ENCODE measurements at places on chromosomes 2 and 18.

GRCh38 chr18:12478269-12479047, 70.7 kb downstream of the PRELID3A start:
- DNase-seq, result no peak

GRCh38 chr2:239723486-239724193, 301.5 kb downstream of the NDUFA10 start:
- DNase-seq, result no peak

DNA sequence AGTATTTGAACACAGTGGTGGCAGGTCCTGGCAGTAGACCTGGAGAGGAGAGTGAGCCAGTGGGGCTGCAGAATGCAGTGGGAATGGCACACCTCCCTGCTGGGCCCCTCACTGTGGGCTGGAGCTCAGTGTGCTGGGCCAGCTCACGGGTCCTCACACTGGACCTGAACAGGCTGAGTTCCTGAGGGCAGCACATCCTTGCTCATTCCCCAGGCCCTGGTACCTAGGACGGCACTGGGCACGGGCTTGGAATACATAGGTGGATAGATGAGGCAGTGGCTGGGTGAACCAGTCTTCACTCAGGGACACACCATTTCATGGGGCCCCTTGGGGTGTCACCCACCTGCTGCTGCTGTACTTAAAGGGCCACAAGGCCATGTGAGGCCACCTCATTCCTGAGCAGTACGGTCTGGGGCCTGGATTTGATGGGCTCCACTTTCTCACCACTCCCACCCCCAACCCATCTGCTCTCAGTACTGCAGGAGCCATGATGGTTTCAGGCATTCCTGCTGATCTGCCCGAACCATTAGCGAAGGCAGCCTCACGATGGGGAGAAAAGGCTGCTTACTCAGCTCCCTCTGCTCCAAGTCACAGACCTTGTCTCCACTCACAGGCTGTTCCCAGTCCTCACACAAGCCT, 4.2 kb downstream of the TMEM177 start:
- no peak for DNase-seq

- no peak for DNase-seq
Measured at GRCh38 chr2:15706986-15707632, 115.4 kb downstream of the DDX1 start.

DNA sequence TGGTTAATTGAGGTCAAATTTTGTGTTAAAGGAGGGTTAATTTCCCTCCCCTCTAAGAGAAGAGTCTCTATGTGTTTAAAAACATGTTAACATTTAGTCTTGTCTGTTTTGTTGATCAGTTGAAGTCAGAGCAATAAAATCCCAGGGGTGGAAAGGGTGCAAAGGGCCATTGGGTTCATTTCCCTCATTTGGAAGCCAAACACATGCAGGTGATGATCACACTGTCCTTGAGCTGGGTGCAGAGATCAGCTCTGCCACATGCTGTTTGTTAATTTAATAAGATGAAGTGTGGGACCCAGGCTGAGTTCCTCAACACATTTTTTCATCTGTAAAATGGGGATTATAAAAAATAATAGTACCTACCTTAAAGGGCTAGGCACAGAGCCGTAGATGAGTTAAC, 260.9 kb downstream of the LPIN1 start:
- DNase-seq, result no peak

DNA sequence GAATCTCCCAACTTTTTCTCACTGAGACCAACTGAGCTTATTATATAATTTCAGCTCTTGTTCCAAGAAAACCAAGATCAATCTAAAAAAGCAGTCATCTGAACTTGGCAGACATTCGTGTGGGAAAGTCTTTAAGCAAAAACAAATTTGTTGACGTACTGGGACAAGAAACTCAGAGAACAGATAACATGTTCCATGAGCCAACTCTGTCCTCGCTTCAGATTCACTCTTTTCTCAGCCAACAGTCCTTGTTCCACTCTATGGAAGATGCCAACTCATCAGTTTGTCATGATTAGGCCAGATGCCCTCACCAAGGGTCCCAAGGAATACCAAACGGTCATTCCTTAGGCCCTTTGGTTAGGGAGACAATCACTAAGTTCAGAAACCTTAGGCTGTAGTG, 224.2 kb upstream of the CTAGE1 start:
- no peak for DNase-seq

DNA sequence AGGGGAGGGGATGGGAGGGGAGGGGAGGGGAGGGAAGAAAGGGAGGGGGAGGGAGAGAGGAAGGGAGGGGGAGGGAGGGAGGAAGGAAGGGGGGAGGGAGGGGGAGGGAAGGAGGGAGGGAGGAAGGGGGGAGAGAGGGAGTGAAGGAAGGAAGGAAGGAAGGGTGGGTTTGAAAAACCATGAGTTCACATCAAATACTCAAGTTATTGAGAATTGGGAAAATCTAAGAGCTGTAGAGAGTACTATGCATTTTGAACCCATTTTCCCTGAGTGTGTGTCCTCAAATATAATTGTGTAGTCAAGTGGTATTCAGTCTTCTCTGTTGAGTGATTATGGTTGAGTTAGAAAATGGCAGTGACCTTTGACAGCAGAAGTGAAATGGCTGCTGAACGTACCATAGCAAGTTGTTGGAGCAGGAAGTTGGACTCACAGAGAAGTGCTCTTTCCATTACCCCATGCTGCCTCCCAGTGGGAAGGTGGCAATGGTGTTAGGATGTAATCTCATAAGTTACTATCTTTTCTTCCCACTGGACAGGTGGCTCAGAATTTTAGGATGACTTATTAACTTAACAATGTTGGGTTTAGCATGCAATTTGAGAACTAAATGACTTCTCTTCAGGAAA, 214.6 kb downstream of the SETBP1 start:
- peak; percentile 54 for DNase-seq
